ENCODE measurements at places on chromosomes 7 and 10.

- DNase-seq: no peak
Measured at GRCh38 chr10:61478621-61479312, 25.6 kb upstream of the TMEM26 start.

- DNase-seq: no peak
Measured at GRCh38 chr7:142478479-142479220, 220.8 kb upstream of the PRSS58 start.

- DNase-seq: no peak
Measured at GRCh38 chr7:13897819-13898218, 91.6 kb downstream of the ETV1 start.

DNA sequence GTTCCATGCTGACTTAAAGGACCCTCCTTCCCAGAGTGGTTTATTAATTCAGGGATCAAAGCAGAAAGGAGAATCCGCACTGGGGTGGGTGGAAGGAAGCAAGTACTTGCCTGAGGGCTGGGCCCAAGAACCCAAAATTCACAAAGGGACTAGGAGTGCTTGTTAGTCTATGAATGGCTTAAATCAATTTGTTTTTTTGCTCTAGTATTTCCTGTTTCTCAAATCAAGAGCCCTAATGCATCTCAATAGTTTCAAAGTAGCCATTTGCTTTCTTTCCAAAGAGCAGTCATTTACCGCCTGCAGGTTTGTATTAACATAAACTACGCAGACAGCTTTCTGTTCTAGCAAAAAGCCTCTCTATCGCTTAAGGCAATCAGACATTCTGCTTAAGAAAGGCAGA, 44.2 kb upstream of the SLC35G1 start:
- no peak for DNase-seq

Data from cortex of kidney (tissue), 1 donor.